ENCODE measurements at places on chromosomes 12 and 14. TPM values are rescaled to one million over a fixed set of nuclear protein-coding genes. Genes with fewer than 3 reads are reported as not detected.

DNA sequence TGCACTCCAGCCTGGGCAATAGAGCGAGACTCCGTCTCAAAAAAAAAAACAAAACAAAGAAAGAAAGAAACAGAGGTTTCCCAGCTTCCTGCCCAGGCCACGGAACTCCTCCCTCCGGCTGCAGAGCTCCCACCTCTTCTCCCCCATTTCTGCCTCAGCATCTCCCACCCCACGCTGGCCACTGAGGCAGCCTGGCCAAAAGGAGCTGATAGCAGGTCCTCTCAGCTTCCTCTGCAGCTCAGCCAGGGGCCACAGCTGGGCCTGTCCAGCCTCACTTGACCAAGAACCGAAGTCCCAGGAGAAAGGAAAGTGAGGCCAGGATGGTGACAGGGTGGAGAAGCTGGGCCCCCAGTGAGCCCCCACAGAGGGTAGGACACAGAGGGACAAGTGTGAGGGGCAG is 33.4 kb upstream of the CD9 start:
- H3K4me1 ChIP-seq = peaks cover 24% of the 10 kb centered on the region
- H3K27me3 ChIP-seq = peaks cover 3% of the 10 kb centered on the region
- no peak overlapping the region for H3K27ac ChIP-seq
- no peak overlapping the region for H3K4me3 ChIP-seq
- no peaks in the 10 kb centered on the region for H3K36me3 ChIP-seq

DNA sequence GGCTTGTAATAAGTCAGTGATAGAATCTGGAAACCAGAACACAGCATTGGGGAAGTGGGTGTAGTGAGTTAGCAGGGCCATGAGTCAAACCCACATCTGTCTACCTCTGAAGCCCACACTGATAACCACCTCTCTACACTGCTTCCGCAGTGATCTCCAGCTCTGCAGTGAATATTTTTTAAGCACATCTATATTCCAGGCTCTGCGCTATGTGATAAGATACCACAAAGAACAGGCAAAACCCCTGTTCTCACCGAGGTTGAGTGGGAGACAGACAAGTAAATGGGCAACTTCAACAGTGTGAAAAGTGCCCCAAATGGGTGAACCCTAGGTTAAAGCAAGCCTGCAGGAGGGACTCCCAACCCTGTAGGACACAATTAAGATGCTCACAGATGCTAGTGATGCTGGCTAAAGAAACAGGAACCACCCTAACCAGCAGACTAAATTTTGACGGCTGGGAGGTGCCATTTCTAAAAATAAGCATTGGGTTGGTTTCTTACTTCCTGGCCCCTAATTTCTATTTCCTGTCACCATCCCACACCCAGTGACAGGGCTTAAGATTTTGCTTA is 375.0 kb downstream of the DPF3 start:
- H3K36me3 ChIP-seq = peaks cover 42% of the 10 kb centered on the region
- peak overlapping the region; percentile 34 for H3K4me3 ChIP-seq
- peaks cover 86% of the 10 kb centered on the region for H3K4me1 ChIP-seq
- peak; percentile 74 for DNase-seq
- peak overlapping the region; percentile 98 for H3K27ac ChIP-seq

The COX8C gene
- total RNA-seq = not detected

The CLEC4C gene
- total RNA-seq = not detected

The TEX22 gene
- 4.4 TPM for total RNA-seq

The ZDHHC22 gene
- not detected for total RNA-seq
